ENCODE measurements at places on chromosomes 6 and 20. TPM values are rescaled to one million over a fixed set of nuclear protein-coding genes. Genes with fewer than 3 reads are reported as not detected.

CYP24A1 gene
- total RNA-seq, result not detected

DCDC2 gene
- total RNA-seq, result not detected

FKBP5 gene
- 7.0 TPM for total RNA-seq

HLA-DRB5 gene
- total RNA-seq, result not detected
